ENCODE measurements at places on chromosomes 2 and 18.

DNA sequence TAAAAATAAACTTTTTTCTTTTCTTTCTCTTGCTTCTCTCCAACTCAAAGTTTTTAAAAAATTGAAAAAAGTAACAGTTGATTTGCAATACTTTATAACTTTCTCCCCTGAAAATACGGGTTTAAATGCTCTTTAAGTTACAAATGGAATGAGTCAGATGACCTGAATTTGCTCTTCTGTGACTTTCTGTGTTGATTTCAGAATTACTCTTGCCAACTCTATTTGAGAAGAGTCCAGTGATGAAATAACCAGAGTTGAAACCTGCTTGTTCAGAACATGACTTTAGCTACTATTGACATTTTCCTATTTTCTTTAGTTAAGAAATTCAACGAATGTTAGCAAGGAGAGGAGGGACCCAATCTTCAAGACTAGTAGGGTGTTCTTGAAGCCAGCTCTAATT, 146.1 kb upstream of the ZSWIM2 start:
- DNase-seq, result no peak

DNA sequence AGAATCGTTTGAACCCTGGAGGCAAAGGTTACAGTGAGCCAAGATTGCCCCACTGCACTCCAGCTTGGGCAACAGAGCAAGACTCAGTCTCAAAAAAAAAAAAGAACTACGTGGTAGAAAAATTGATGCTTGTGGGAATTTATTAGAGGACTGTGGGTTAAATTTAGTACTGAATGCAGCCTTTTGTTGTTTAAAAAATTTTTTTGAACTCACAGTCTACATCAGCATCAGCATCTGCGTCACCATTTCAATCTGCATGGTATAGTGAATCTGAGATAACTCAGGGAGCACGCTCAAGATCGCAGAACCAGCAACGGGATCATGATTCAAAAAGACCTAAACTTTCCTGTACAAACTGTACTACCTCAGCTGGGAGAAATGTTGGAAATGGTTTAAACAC, 30.5 kb downstream of the MARCHF7 start:
- DNase-seq, result no peak

- no peak for DNase-seq
Measured at GRCh38 chr2:67581751-67582150, 184.6 kb downstream of the ETAA1 start.

DNA sequence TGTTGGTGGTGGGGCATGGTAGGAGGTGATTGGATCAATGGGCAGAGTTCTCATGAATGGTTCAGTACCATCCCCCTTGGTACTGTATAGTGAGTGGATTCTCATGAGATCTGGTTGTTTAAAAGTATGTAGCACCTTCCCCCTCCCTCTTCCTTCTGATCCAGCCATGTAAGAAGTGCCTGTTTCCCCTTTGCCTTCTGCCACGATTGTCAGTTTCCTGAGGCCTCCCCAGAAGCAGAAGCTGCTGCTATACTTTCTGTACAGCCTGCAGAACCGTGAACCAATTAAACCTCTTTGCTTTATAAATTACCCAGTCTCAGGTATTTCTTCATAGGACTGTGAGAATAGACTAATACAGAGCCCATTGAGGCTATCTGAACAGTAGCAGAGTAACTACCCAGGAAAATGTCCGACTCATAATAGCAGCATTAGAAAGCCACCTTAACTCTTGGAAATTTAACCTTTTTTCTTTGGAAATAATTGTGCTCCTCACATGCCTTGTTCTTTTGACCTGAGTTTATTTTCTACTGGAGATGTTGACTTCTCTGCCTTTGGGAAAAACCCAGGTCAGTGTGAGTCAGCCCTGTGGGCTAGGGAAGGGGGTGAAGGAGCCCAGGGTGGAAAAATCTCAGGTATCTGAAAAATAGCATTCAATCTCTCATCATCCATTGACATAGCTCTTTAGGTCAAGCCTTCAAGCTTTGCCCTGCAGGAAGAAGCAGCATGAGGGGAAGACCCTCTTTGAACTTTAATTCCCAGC, 18.1 kb downstream of the CYP1B1 start:
- DNase-seq, result no peak

Measured in eye (tissue), 1 donor.